ENCODE measurements at places on chromosomes 4 and X. TPM values are rescaled to one million over a fixed set of nuclear protein-coding genes. Genes with fewer than 3 reads are reported as not detected.

GRCh38 chrX:97159916-97160800 lies 276.4 kb downstream of the RPA4 start:
- DNase-seq = no peak

DNA sequence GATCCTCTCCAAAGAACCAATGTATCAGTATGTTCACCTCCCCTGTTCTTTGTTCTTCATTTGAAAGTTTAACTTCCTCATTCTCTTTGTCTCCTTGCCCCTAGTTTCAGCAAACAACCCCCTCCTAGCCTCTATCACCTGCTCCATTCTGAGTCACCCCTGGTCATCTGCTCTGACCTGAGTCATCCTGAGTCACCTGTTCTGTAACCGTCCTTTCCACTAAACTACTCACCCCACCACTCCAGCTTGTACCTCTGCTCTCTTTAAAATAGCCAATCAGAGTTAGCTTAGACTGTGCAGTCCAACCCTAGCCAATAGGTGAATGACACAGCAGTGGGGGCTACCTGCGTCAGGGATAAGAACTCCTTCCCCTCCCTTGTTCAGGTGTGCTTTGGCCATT lies 249.8 kb upstream of the AADAT start:
- DNase-seq = no peak

DNA sequence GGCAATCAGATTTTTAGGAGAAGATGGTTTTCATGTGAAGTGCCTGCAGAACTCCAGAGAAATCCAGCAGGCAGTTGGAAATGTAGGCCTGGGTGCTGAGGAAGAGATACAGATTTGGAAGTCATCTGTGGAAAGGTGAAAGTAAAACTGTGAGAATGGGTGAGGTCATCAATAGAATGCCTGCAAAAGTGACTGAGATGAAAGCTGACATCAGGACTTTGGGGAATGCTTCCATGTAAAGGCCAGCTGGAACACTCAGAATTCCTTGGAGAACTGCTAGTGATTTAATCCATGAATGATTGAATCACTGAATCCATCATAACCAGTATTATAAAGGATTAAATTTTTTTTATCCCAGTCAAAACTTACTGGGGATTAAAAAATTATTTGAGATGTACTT lies 124.5 kb upstream of the GIMD1 start:
- DNase-seq = no peak

GRCh38 chr4:80069837-80070731 lies 2.9 kb downstream of the ANTXR2 start:
- no peak for DNase-seq

Gene UGT2B15
- polyA plus RNA-seq = not detected

Gene PPP2R2C
- 3.2 TPM for polyA plus RNA-seq

GRCh38 chrX:119266364-119266995 lies 30.4 kb downstream of the PGRMC1 start:
- no peak for DNase-seq

Gene TNMD
- polyA plus RNA-seq = 0.03 TPM

- DNase-seq = no peak
Measured at GRCh38 chr4:71992571-71993312, 39.1 kb upstream of the NPFFR2 start.
